ENCODE measurements at places on chromosomes 3 and 15.

DNA sequence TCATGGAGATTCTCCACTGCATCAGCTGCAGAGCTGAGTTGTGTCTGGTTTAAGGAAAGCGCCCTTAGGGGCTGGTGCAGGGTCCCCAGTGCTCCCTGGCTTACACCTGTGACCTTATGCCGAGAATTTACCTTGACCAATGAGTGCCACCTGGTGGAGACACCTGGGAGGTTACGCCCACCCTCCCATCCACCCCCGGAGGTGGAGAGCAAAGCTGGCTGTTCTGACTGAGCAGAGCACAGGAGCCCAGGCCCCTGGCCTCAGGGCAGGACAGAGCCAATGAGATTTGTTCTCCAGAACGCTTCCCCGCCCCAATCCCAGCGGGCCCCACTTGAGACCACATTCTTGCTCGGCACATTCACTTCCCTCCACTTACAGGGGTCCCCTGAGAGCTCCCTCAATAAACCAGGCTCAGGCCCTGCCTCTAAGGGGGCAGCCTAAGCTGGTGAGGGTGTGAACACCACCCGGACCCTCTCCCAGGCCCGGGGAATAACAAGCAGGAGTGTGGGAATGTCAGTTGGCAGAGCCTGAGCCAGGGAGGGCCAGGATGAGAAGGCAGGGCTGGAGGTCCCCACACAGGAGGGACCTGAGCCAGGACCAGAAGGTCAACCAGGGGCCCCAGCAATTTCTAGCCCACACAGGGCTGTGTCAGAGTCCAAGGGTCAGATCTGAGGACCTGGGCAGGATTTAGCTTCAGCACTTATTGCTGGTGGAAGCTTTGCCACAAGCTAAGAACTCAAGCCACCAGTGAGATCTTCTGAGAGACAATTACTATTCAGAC is 117.1 kb downstream of the TPRA1 start:
- no peak for DNase-seq

DNA sequence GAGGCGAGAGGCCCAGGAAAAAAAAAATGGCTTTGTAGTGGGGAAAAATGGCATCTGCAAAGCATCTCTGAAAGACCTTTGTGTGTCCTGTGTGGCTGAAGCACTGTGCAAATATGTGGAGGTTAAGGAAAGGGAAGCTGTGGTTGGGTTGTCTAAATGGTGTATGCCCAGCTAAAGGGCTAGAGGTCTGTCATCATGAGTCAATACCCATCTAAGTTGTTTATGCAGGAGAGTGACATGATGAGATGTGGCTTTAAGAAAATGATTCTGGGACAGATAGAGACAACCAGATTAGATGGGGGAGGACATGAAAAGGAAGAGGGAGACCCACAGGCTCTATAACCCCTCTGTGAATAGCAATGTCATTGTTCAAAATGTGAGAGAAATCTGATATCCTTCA is 280.7 kb downstream of the MFSD1 start:
- no peak for DNase-seq

DNA sequence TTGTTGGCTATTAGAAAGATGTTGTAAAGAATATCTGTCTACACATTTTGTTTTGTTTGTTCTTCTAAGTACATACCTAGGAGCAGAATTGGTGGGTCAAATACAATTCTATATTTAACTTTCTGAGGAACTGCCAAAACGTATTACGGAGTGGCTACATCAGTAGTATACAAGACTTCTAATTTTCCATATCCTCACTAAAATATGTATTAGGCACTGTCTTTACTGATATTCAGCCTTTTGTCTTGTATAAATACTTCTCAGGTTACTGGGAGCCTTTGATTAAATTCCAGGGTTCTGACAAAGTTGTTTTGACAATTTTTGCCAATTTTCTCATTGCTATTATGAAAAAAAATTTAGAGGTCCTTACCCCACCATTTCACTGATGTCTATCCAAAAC is 146.7 kb downstream of the NR2E3 start:
- no peak for DNase-seq

DNA sequence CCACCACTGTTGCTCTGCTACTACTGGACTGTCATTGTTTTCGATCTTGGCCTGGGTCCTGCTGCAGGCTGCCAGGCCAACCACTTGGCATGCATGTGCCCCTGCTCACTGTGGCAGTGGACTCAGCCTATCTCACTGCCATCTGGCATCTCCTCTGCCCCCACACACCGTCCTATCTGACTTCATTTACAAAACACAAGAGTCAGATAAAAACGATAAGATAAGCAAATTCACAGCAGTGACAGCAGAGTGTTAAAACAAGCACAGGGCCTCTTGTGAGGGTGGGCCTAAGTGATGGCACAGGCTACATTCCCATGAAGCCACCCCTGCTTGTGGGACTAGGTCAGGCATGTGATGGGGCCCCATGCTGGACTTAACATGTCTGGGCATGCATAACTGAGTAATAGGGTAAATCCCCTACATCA is 68.1 kb downstream of the CRYGS start:
- no peak for DNase-seq

GRCh38 chr3:153443961-153444360 is 281.9 kb downstream of the RAP2B start:
- DNase-seq = no peak

DNA sequence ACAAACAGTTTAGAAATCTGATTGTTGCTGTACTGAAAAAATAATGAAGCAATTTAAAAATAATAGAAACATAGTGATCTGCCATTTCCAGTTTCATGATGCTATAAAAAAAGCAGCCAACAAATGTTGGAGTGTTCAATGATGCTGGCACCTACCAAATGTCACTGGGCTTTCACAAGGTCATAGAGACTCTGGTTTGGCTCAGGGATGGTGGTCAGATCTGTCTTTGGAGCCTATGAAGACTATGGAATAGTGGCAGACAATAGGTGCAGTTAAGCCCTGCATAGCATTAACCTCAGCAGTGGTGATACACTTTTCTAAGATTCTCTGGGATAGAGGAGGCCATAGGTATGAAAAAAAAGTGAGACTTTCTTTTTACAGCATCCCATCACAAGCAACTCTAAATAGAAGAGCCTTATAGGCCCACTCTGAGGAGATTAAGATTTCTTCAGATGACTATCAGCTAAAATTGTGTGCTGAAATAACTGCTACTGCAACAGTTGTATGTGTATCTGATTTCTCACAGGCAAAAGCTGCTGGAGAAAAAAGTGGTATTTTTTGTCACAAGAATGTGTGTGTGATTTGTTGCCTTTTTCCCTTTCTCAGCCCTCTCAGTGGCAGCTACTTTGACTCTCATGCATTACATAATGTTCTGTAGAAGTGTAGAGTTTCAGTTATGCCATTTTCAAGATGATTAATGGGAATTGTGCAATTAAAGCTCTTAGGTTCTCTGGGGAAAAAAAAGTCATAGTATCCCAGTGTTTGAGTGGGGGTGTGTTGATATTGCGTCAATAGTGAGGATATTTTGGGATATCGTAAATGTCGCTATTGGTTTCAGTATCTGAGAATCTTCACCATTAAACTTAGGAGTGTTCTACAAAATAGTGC is 137.4 kb downstream of the MBNL1 start:
- peak; percentile 44 for DNase-seq

GRCh38 chr3:54977439-54977838 is 49.6 kb upstream of the LRTM1 start:
- no peak for DNase-seq

- peak; percentile 55 for DNase-seq
These were observed 455 bp upstream of the SNAP23 start for GRCh38 chr15:42494998-42495360.

GRCh38 chr15:40366457-40367370 is 8.7 kb downstream of the DISP2 start:
- no peak for DNase-seq

- no peak for DNase-seq
These were observed 3.8 kb downstream of the OR5K2 start for GRCh38 chr3:98501270-98501669.

DNA sequence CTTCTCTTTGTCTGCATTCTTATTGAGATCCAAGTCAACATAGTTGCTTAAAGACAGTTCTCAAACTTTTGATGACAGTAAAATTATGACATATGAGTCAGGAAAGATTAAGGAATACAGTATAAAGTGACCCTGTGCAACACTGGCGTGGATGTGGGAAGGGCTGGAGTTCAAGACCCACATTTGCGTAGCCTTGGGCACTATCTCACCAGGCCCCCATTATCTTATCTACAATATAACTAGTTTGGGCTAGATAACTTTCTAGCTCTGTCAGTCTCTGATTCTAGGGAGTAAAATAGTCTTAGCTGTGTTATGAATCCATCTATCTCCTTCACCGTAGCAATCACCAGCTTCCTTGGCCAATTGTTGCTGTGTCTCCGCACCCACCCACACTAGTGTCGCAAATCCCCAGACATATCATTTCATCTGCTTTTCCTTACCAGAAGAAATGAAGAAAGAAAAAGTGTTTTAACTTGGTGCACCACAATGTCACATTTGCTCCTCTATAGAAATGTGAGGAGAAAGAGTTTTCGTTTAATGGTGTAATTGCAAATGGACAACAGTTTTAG is 14.9 kb upstream of the TM4SF4 start:
- DNase-seq = no peak

DNA sequence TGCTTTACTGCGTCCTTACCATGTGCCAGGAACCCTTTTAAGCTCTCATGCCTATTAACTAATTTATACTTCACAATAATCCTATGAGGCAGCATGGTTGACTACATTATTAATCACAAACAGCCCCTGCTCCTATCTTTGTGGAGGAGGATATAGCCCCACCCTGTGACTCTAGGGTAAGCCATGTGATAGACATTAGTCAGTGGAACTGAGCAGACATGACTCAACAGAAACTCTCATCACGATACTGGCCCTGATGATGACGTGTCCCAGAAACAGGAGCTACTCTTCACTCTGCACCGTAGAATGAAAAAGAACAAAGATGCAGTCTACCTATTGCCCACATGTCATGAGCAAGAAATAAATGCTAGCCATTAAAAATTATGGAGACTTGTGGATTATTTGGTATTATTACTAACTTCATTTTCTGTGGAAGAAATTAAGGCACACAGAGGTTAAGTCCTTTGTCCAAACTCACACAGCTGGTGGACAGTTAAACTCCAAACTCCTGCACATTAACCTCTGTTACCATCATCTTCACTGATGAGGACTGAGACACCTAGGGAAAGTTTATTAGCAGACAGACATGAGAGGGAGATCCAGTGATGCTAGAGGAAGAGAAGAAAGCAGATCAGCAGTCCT is 51.2 kb downstream of the CFAP20DC start:
- DNase-seq = peak; percentile 83

- no peak for DNase-seq
These were observed 36.4 kb downstream of the MB21D2 start for GRCh38 chr3:192881159-192881786.

- no peak for DNase-seq
These were observed 100.1 kb upstream of the SMAD3 start for GRCh38 chr15:66965201-66965900.

DNA sequence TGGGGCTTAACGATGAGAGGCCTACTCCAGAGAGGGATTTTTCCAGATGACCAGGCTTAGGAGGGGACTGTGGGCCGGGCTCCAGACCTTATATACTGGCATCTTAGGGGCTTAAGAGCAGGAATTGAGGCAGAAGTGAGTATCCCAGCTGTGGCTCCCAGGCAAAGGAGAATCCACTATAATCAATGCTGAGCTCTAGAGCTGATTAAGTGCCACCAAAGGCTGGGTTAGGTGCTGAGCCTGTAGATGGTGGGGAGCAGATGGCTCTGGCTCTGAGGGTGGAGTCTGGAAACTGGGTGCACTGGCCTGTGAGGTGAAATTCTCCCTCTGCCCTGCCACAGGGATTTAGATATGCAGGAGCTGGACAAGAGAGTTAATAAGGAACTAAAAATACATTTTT is 23.2 kb downstream of the IRAK2 start:
- no peak for DNase-seq

DNA sequence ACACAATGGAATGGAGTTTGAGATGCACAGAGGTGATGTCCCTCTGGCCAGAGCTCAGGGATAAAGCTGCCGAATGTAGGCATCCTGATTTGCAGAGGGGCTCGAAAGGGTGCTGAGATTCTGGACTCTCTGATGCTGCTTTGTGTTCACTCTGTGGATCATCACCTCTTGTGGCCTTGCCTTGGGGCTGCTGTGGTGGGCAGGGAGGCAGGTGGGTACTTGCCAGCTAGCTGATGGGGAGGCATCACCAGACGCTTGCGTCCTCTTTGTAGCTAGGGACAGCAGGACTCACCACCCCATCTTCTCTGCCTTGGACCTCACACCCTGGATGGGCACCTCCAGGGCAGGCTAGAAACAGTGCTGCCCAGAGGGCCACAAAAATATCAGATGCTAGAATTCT is 14.6 kb upstream of the RASGRF1 start:
- DNase-seq = no peak

- DNase-seq = no peak
These were observed 66.3 kb downstream of the RLBP1 start for GRCh38 chr15:89155122-89155521.

- peak; percentile 4 for DNase-seq
These were observed 20.5 kb downstream of the FAM240A start for GRCh38 chr3:46632792-46633191.

GRCh38 chr3:5188419-5189221 is 1.1 kb downstream of the EDEM1 start:
- DNase-seq = peak; percentile 41

DNA sequence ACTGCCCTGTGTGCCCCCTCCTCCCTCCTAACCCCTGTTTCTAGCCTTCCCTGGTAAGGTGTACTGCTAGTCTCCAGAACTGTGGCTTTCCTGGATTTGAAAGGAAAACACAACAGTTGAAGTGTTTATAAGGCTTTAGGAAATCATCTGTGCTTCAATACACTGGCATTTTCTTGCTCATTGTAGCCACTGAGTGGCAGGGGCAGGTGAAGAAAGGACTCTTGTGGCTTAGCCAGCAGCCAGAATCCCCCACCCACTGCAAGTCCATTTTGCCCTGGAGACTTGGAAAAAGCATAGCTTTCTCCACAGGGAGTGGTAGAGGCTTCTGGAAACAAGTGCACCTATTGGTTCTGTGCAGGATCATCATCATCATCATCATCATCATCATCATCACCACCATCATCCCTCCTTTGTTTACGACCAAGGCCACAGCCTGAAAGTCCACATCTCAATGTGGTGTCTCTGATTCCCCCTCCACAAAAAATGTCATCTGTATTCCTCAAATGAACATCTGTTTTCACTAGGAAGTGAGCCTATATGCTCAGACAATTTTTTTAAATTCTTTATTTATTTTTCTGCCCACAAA is 33.4 kb downstream of the AQP9 start:
- no peak for DNase-seq

DNA sequence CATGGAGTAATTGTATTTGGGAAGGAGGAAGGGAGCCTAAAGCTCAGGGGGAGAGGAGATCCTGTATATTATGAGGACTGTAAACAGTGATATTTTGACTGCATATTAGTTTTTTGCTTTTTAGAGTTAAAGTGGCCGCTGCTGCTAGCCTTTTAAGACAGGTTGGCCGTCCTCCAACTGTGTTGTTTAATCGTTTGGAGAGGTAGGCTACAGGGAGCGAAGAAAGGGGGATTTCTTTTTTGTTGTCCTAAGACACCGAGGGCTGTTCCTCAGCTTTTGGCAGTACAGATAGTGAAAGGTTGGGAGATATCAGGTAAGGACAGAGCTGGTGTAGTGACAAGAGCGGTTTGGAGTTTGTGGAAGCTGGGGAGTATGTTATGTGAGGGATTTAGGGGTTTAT is 38.2 kb upstream of the RNF7 start:
- no peak for DNase-seq

GRCh38 chr3:170531054-170531453 is 54.8 kb downstream of the SLC7A14 start:
- no peak for DNase-seq
